Left cardiac atrium (tissue), 4 donors: ENCODE measurements at places on chromosomes 12 and 14. TPM values are rescaled to one million over a fixed set of nuclear protein-coding genes. Genes with fewer than 3 reads are reported as not detected.

GRCh38 chr12:26721800-26722199, 111.2 kb downstream of the ITPR2 start:
- DNase-seq = no peak

Gene GUCY2C
- total RNA-seq = not detected

DNA sequence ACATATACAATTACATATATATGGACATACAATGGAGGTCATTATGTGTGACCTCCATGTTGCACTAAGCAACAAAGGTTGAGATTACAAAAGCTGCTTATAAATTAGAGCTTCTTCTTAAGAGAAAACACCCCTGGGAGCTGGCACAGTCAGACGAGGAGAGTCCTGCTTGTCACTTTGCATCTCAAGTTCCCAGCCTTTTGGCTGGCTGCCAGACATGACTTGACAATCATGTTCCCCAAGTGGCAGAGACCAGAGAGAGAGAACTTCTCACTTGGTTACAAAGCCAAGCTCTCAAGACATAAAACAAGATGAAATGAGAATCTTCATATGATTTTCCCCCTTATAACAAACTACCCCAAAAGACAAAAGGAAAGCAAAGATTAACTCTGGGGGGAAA, 8.5 kb upstream of the SYNJ2BP start:
- DNase-seq = peak; percentile 37

Gene MANSC1
- total RNA-seq = 18.5 TPM

DNA sequence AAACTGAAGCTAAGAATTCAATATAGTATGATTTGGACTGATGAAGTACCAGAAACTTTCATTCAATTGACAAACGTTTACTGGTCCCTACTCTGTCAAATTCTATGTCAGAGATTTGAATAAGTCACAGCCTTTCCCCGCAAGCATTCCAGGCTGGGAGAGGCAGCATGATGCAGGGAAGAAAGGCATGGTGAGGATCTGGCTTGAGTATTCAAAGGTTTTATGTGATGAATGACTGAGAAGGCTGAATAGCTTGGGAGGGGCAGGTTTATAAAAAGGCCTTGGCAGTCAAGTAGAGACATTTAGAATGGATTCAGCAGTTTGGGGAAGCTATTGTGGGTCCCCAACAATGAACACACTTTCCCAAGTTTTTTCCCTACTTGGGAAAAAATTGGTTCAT, 431.8 kb downstream of the DPF3 start:
- no peak for DNase-seq

DNA sequence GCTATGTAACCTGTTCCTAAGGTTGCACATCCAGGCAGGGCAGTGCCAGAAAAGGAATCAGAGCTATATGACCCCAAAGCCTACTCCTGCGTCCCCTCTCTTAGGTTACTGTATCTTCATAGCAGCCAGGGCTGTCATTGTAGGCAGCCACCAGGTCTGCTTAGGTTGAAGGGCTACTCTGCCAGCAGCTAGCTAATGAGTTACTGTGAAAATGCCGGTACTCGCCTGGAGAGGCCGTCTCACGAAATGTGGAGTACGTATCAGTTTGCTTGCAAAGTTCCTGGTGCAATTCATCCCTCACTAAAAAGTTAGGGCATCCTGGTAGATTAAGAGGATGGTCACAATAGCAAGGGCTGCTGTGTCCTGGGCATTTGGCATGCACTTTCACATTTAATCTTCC, 50.9 kb downstream of the RPH3A start:
- DNase-seq = no peak

- DNase-seq = no peak
Measured at GRCh38 chr14:35349496-35350365, 54.8 kb downstream of the NFKBIA start.
